CD8-positive, alpha-beta T cell (primary cell): ENCODE measurements at places on chromosomes 13 and 19.

GRCh38 chr19:30006207-30006606 lies 64.2 kb downstream of the URI1 start:
- no peak for DNase-seq

DNA sequence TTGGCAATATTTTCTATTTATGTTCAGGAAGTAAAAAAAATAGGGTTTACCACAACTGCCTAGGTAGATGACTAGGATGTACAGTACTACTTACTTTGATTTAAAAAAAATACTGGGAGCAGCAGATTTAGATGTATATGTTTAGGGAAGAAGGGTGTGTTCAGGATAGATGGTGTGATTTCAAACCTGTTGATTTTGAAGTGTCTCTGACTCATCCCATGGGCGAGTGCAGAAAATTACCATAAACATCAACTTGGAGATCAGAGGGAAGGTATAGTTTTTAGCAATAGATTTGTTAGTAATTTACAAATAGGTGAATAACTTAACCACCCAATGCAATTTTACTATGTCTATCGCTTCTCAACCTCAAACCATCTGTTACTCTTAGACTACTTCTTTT lies 214.8 kb downstream of the NDFIP2 start:
- DNase-seq: no peak

DNA sequence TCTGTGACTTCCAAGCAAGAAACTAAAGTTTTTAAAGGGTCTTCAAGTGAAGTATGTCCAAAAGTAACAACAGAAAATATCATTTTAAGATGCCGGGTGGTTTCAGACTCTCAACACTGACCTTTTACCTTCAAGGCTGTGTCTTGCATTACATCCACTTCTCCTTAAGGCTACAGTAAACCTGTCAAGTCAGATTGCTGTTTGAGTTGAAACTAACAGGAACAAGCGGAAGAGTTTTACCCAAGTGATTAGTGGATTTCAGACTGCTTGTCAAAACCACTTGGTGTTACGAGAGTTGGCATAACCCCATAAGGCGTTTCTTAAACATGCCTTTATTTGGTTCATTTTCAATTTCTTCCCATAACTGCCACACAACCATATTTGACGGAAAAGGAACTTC lies 283.1 kb downstream of the DCT start:
- DNase-seq: no peak

DNA sequence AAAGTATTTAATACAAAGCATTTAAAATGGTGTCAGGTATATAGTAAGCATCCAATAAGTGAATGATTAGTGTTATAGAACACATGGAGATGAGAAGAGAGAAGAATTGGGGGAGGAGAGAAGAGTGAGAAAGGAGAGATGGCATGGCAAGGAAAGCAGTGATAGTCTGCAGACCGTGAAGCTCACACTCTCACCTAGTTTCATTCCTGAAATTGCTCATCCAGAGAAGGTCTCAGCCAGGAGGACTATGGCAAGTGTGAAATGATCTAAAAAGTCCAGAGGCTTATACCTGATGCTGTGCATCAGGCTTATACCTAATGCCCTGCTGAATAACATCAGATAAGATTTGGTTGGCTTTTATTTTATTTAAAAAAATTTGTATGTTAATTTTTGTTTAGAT lies 351.6 kb upstream of the KLF12 start:
- no peak for DNase-seq

- no peak for DNase-seq
Measured at GRCh38 chr19:28961772-28962500, 251.0 kb downstream of the UQCRFS1 start.

GRCh38 chr19:3556423-3556977 lies 886 bp downstream of the MFSD12 start:
- DNase-seq: no peak

GRCh38 chr13:48386816-48387215 lies 26.1 kb downstream of the LPAR6 start:
- no peak for DNase-seq

- DNase-seq: peak; percentile 91
Measured at GRCh38 chr19:19627621-19628500, at the start of gene LPAR2. LPAR2 (minus strand) TSS chr19:19628220; CDS start chr19:19627275, 945 bp downstream.

DNA sequence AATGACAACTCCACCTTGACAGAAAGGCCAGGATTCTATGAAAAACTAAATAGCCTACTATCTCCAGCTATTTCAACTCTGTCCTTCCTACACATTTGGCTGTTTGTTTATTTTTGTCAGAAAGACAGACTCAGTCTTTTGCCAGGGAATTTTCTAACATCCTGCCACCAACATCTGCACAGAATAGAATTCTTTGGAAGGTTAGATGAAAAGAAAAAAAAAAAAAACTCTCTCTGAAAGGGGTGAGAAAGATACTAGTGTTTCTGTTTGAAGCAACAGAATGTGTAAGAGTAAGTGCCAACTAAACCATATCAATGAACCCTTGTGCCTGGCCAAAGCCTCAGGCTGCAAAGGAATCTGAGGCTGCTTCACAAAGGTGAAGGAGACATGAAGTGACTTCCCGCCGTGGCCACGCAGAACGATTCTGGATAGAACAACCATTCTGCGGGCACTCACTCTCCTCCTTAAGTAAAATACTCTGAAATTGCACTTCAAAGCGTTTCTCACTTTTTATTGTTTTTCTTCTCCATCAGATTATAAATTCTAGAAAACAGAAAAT lies 498.2 kb downstream of the IRS2 start:
- DNase-seq: no peak

GRCh38 chr19:38505958-38506357 lies 72.5 kb downstream of the RYR1 start:
- DNase-seq: no peak

DNA sequence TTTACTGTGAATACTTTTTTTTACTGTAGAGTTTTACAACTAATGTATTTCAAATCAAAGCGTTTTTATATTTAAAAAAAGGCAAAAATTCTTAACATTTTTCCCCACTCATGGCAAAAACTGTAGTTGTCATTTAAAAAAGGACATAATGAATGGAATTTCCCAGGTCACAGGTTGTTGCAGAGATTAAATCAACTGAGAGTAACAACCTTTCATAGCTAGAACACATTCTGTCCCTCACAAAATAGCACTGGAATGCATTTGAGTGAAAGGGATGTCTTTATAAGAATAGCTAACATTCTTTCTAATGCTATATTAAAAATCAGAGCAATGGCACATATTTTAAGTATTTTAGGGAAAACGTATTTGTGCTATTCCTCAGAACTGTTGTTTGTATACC lies 1393.3 kb upstream of the ATXN8OS start:
- DNase-seq: no peak

- DNase-seq: no peak
Measured at GRCh38 chr13:79987761-79988160, 353.2 kb downstream of the SPRY2 start.

DNA sequence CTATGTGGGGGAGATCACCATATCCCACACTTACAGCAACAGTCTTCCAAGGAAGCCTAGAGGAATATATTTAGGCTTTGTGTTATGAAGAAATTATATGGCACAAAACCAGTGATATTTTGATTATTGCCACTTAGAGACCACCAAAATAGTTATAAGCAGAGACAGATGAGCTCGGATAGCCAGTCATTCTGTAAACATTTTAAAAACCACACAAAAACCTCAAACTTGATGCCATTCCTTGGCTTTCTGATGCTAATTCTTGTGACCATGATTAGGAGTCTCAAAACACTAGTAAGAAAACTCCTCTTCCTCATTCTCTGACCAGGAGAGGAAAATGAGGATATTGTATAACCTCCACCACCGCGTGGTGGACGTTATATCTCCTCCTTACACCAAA lies 496.4 kb downstream of the FOXO1 start:
- no peak for DNase-seq

GRCh38 chr13:59358014-59358413 lies 805.7 kb downstream of the DIAPH3 start:
- DNase-seq: no peak

GRCh38 chr19:31271306-31271911 lies 77.8 kb downstream of the TSHZ3 start:
- DNase-seq: no peak

DNA sequence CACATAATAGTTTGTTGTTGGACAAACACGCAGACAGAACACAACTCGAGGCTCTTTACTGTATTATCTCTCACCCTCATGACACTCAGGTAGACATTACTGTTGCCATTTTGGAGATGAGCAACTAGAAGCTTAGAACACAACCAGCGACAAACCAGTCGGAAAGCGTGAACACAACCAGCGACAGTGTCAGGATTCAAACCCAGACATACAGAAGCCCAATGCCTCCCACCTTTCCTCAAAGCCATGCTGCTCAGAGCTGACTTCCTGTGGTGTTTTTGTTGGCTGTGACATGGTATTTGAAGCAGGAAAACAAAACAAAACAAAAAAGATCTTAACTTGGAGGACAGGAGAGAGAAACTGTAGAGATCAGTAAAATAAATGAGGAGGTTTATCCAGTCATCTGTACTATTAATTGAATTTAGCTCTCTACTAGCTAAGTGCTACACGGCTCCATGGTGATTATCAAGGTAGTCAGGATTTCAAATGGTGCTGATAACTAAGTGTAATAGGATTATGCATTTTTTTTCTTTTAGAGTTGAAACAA lies 92.1 kb downstream of the STARD13 start:
- DNase-seq: no peak

DNA sequence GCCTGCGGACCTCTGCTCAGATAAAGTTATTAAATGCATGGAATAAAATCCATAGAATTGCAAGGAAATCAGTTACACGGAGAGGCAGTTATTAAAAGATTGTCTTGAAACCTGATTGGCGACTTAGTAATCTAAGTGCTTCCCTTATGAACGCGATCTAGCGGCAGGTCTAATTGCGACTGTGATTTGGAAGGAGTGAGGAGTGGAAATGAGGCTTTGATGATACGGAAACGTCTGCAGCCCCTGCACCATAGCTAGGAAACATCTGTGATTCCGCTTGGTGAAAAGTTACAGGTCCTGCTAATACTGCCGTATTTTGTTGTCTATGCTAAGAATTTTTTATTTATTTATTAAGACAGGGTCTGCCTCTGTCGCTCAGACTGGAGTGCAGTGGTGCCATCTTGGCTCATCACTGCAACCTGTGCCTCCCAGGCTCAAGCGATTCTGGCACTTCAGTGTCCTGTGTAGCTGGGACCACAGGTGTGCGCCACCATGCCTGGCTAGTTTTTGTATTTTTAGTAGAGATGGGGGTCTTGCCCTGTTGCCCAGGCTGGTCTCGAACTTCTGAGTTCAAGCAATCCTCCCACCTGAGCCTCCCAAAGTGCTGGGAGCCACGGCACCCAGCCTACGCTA lies 887 bp downstream of the NDUFS7 start:
- no peak for DNase-seq

- no peak for DNase-seq
Measured at GRCh38 chr13:45361596-45362206, 20.7 kb upstream of the TPT1 start.

GRCh38 chr19:33408116-33408515 lies 34.6 kb downstream of the CEBPG start:
- no peak for DNase-seq

GRCh38 chr13:108402850-108403249 lies 133.3 kb downstream of the TNFSF13B start:
- DNase-seq: no peak

GRCh38 chr13:75372517-75372916 lies 109.5 kb downstream of the TBC1D4 start:
- no peak for DNase-seq

DNA sequence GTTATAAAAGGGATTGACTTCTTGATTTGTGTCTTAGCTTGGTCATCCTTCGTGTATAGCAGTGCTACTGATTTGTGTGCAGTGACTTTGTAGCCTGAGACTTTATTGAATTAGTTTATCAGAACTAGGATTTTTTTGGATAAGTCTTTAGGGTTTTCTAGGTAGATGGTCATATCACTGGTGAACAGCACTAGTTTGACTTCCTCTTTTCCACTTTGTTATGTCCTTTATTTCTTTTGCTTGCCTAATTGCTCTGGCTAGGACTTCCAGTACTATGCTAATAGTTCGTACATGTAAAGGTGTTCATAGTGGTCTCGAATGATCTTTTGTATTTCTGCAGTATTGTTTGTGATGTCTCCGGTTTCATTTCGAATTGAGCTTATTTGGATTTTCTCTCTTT lies 145.4 kb downstream of the DNAJC3 start:
- DNase-seq: no peak

- no peak for DNase-seq
Measured at GRCh38 chr13:46893221-46893740, 3.6 kb downstream of the HTR2A start.

GRCh38 chr13:90618133-90618532 lies 729.4 kb upstream of the MIR17HG start:
- DNase-seq: no peak

DNA sequence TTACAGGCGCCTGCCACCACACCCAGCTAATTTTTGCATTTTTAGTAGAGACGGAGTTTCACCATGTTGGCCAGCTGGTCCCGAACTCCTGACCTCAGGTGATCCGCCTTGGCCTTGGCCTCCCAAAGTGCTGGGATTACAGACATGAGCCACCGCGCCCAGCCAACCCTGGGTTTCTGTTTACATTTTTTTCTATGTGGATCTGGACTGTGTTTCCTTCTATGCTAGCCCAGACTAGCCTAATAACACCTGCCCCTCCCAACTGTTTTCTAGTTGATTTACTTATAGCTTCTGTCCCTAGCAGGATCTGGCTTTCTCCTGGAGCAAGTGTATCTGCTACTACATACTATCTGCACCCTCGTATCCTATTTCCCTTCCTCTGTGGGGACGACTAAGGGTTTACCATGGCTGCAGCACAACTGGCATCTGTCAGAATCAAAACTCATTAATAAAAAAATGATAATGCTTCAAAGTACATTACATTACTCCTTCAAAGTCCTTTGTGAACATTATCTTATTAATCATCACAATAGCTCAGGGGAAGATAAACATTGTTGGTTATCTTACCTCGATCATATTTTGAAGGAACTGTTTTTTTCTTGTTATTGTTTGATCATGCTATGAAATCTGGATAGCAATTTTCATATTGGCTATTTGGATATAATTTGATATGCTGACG lies 228.3 kb downstream of the KLF5 start:
- no peak for DNase-seq

- no peak for DNase-seq
Measured at GRCh38 chr13:90760639-90761038, 586.8 kb upstream of the MIR17HG start.

- no peak for DNase-seq
Measured at GRCh38 chr13:26500618-26501320, 56.7 kb upstream of the WASF3 start.

DNA sequence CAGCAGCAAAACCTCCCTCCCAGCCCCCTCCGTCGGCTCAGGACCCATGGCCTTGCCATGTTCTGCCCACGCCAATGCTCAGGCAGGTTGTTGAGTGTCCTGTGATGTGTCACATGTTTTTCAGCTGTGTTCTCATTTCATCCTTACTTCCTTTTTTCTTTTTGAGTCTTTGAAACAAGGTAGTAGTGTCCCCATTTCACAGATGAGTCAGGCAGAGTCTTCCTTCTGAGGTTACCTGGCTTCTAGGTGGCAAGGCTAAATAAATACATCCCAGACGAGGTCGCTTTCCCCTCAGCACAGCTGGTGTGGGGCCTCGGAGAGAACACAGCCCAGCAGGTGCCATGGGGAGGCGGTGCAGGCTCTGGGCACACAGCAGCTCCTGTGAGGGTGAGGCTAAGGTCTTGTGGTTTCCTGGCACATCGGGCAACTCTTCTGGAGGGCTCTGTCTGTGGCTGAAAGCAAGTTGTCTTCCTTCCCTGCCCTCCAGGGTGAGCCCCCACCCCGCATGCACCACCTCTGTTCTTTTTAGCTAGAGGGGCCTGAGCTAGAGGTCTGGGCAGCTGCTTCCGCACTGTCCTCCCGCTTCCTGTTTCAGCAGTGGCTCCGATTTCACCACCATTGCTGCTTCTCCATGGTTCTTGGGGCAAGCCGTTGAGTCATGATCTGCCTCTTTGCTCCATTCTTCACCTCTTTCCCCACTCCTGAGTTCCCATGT lies 15.1 kb downstream of the PRAM1 start:
- DNase-seq: peak; percentile 50

- no peak for DNase-seq
Measured at GRCh38 chr13:102792396-102792795, 6.4 kb downstream of the POGLUT2 start.
